Uterus (tissue), 4 donors: ENCODE measurements at places on chromosomes 1 and 21. TPM values are rescaled to one million over a fixed set of nuclear protein-coding genes. Genes with fewer than 3 reads are reported as not detected.

Gene ESRRG
- total RNA-seq = 14.6 TPM

Gene CCDC30
- total RNA-seq = 9.9 TPM

Gene PPP2R5A
- total RNA-seq = 44.4 TPM

Gene FAM110D
- total RNA-seq = 20.0 TPM

Gene ST6GALNAC3
- total RNA-seq = 43.4 TPM

Gene RNASEL
- total RNA-seq = 4.1 TPM

Gene NES
- 70.9 TPM for total RNA-seq

Gene MFSD2A
- total RNA-seq = 5.9 TPM

Gene GJA5
- 10.0 TPM for total RNA-seq

Gene IVL
- not detected for total RNA-seq

Gene MIXL1
- not detected for total RNA-seq

Gene NUDT4B
- 5.9 TPM for total RNA-seq

Gene CRYAA
- not detected for total RNA-seq

Gene PAFAH2
- 6.2 TPM for total RNA-seq

Gene MYOM3
- 0.79 TPM for total RNA-seq

Gene SEC16B
- total RNA-seq = 12.6 TPM

Gene SIM2
- not detected for total RNA-seq

Gene PSRC1
- 11.4 TPM for total RNA-seq

Gene SLC22A15
- total RNA-seq = 3.8 TPM

Gene MFAP2
- 70.3 TPM for total RNA-seq

Gene FLG2
- total RNA-seq = not detected

Gene HSD3B1
- not detected for total RNA-seq

Gene RNU1-4
- total RNA-seq = under 0.01 TPM

Gene GDAP2
- 10.5 TPM for total RNA-seq

Gene HNRNPU
- total RNA-seq = 603 TPM

Gene ALG6
- 15.9 TPM for total RNA-seq

Gene NMNAT2
- 1.5 TPM for total RNA-seq

Gene SLAMF9
- total RNA-seq = not detected

Gene LAMB3
- total RNA-seq = 17.4 TPM

Gene HSF2BP
- total RNA-seq = not detected

Gene CZIB
- total RNA-seq = 81.9 TPM

Gene APCS
- total RNA-seq = not detected

Gene PWP2
- total RNA-seq = 5.2 TPM

Gene CDA
- total RNA-seq = 2.9 TPM

Gene MCOLN2
- total RNA-seq = 10.3 TPM

Gene RAB42
- total RNA-seq = not detected

Gene LCE2C
- total RNA-seq = not detected

Gene OLFM3
- total RNA-seq = not detected

Gene NEXN
- 25.9 TPM for total RNA-seq

Gene LEMD1
- total RNA-seq = not detected

Gene DHCR24
- 5.3 TPM for total RNA-seq

Gene ADAMTS5
- 64.1 TPM for total RNA-seq

Gene RSPH1
- total RNA-seq = not detected

Gene DNAJC6
- total RNA-seq = 3.4 TPM

Gene ANGEL2
- total RNA-seq = 79.9 TPM

Gene HCN3
- 5.5 TPM for total RNA-seq

Gene KLHL20
- total RNA-seq = 39.6 TPM

Gene KIAA0040
- total RNA-seq = 22.1 TPM

Gene REG4
- total RNA-seq = not detected

Gene THEM5
- total RNA-seq = not detected

Gene TEX38
- not detected for total RNA-seq

Gene FCRL6
- 0.21 TPM for total RNA-seq
